Stimulated activated CD8-positive, alpha-beta memory T cell treated with anti-CD3 and anti-CD28 coated beads, Interleukin-15, amount 100 ng/mL, for 24 hours (primary cell): ENCODE measurements at places on chromosomes 2 and 18.

DNA sequence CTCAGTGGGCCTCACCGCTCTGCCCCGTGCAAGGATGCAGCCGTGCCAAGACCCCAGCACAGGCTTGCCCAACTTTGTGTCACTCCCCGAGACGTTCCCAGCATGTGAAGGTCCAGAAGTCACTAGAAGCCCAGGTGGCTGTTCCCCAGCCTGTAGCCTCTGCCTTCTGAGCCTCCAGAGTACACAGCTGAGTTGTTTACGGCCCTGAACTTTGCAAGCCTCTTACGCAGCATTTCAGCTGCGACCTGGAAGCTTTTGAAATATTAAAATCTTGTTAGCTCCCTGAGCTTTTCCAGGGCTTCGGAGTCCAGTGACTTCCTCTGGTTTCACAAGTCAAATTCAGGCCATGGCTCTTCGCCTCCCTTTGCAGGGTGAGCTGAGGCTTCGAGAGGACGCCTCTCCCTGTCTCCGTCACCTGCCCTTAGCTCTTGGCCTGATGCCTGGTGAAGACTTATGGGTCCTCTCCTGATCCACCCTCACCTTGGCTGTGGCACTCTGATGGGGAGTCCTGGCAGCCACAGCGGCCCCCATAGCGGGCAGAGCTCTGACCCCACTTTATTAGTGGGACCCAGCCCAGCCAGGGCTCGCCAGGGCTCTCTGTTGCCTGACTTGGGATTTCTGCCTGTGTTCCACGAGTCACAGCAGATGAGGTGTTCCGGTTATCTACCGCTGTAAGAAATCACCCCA, 76.5 kb upstream of the HPCAL1 start:
- DNase-seq: no peak

GRCh38 chr2:43343573-43344304, 117.3 kb upstream of the ZFP36L2 start:
- DNase-seq: no peak

GRCh38 chr2:239267288-239267951, 133.4 kb downstream of the HDAC4 start:
- peak; percentile 70 for DNase-seq

DNA sequence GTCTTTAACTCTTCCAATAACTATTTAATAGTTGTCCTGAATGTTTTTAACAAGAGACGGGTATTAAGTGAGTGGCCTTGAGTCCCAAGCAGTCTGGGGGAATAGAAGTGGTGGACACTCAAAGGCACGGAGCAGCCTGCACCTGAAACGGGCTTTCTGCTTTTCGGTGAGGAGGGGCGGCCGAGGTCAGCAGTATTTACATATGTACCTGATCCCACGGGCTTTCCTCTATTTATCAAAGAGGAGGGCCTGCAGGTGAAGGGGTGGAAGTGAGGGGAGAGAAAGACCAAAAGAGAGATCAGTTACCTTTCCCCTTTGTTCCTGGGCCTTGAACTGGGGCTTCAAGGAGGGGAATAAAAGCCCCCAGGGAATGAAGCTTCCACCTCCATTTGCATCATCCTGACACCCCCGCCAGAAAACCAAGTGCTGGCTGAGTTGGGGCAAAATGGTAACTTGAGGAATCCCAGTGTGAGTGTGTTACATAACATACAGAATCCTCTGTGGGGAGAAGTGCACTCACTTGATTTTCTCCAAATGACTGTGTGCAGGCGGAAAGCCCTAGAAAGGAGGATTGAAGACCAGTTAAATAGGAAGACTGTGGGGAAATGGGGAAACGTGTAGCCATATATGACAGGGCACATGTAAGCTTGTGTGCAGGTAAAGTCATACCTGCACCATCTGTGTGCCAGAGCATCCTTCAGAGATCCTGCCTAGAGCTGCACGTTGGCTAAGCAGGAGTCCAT, 12.4 kb downstream of the POU3F3 start:
- no peak for DNase-seq

DNA sequence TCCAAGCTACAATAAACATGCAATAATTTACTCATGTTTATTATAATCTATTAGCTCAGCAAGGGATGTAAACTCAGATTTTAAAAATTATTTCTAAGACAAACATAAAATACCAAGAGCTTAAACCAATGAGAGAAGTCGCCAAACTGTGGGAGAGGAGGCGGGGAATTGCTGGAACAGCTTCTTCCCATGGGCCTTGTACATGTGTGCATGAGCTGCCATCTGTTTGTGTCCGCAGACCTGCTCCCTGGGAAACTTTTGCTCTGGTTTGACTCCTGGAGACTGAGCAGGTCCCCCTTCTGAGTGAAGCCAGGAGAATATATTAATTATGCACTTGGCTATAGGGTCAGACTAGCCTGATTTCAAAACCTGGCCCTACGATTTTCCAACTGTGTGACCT, 655.9 kb upstream of the SOX11 start:
- DNase-seq: no peak

- no peak for DNase-seq
Observed at GRCh38 chr2:118371515-118371914, 283.2 kb downstream of the INSIG2 start.

- DNase-seq: no peak
Observed at GRCh38 chr18:67367540-67367939, 149.0 kb downstream of the DSEL start.

DNA sequence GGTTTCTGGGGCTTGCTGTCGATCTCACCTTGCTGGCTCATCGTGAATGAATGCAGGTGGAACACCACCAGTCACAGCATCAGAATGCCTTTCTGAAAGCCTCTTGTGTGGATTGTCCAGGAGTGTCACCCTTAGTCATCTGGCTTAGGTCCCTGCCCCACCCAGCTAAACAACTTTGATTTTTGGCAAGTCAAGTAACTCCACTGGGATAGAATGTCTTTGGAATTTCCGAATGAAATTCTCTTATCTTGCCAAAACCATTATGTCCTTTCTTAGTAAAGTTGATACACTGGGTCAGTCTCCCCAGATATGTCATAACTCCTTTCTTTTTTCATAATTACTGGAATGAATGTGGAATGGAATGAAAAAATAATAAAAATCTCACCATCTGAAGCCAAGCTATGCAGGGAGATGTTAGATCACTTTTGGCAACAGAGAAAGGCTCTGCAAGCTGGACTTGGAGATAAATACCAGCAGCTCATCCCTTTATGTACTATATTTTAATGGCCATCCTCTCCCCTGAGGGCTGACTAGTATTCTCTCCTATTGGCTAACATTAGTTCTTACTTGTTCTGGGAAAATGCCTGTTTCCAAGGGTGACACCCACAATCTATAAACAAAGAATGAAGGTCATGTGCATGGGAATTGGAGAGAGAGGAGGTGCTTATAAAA, 35.4 kb downstream of the INSIG2 start:
- DNase-seq: no peak

GRCh38 chr2:141941210-141941714, 189.6 kb downstream of the LRP1B start:
- no peak for DNase-seq
